ENCODE measurements at places on chromosomes 12 and 14.

DNA sequence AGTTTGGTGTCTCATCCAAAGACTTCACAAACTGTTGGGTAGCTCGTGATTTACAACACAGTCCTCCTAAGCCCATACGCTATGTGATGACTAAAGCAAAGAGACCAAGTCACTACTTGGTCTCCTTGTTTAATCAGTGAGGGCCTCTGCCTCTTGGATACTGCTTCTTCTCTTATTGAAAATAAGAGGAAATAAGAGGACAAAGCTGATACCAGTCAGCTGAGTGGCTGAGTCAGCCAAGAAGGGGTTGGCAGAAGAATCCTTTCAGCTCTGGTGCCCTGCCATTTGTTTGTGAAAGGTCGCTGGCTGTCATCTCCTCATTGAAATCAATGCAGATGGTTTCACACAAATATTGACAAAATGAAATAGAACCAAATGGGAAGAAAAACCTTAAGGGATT lies 67.5 kb upstream of the SLC35F4 start:
- DNase-seq: no peak

DNA sequence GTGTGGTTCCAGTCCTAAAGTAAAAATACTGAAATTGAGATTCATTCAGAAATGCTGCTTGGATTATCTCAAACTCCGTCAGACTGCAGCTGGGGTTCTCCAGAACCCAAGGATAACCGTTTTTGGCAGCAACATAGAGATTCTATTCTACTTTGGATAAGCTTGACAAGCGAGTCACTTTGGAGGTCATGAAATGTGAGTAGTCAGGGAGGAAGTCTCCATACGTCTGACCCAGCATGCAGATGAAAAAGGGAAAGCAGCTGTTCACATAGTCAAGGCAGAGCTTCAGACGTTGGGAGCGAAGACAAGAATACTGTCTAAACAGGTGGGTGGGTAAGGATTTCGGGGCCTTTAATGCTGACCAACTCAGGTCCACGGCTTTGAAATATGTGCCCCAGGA lies 14.9 kb upstream of the HSP90B1 start:
- no peak for DNase-seq

- DNase-seq: no peak
Measured at GRCh38 chr14:34072921-34073320, 122.0 kb upstream of the EGLN3 start.

DNA sequence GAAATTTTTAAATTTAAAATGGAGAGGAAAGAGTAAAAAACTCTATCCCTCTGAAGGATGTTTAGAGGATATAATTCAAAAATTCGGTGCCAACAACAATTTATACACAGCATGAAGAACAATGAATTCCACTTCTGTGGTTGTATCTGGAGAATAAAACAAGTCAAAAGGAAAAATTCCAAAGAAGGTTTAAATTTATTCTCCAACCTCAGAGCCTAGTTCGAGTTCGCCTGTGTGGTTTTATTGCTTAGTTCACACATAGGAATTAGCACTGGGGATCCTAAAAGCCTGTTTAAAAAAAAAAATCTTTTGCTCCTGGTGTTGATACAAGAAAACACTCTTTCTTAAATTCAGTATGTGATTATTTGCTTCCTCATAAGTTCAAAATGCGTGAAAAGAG lies 79.2 kb downstream of the LLPH start:
- DNase-seq: no peak

DNA sequence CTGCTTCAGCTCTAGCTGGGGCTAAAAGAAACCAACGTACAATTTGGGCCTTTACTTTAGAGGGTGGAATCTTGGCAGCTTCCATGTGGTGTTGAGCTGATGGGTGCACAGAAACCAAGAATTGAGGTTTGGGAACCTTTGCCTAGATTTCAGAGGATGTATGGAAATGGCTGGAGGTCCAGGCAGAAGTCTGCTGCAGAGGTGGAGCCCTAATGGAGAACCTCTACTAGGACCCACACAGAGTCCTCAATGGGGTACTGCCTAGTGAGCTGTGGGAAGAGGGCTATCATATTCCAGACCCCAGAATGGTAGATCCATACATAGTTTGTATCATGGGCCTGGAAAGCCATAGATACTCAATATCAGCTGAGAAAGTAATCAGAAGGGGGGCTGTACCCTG lies 500.4 kb upstream of the ATP2B1 start:
- no peak for DNase-seq

DNA sequence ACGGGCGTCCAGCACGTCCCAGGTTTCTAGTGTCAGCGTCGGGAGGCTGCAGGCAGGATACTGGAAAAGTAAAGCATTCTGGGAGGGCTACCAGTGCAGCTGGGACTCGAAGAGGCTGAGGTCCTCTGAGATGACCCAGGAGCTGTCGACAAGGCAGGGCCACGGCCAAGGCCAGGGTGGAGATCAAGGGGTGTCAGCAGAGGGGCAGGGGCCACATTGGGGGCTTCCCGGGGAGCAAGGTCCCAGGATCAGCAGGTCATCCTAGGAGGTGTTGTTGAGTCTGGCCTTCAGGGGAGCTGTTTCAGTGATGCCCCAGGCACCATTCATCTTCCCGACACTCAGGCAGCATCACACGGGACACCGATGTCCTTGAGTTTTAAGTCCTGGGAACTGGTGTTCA lies 377.8 kb upstream of the SFSWAP start:
- no peak for DNase-seq

DNA sequence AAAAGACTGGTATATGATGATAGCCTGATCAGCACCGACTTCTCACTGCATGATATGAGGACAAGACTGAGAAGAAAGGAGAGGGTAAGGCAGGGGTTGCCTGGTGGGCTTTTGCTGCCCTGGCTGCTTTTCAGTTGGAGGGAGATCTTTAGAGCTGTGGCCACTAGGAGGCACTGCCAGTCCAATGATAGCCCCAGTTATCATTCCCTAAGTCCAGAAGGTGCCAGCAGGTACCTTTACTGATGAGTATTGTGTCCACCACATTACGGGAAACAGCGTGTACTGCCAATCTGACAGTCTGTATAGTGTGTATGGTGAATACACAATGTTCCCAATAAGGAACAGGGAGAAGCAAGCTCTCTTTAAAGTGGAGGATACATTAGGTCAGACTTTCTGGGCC lies 55.8 kb upstream of the CCDC175 start:
- DNase-seq: peak; percentile 24

- no peak for DNase-seq
Measured at GRCh38 chr12:94952325-94952724, 51.2 kb downstream of the NDUFA12 start.

DNA sequence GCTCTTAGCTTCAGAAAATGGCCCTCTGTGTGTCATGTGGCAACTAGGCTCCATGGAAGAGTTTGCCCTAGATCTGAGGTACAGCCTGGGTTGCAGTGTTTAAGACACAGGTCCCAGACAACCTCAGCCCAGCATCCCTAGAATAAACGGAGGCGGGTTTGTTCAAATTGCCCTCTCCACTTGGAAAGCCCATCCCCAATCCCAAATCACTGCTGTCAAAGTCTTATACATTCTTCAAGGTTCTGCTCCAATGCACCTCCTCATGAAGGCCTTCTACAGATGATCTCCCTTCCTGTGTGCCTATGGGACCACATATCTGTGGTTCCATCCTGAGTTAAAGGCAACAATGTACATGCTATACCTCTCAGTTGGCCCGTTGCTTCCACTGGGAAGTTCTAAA lies 289.8 kb downstream of the DPF3 start:
- no peak for DNase-seq

- peak; percentile 60 for DNase-seq
Measured at GRCh38 chr14:69317780-69318179, 57.8 kb downstream of the GALNT16 start.

- DNase-seq: no peak
Measured at GRCh38 chr12:95203487-95204030, 13.7 kb downstream of the FGD6 start.

GRCh38 chr14:60926002-60926401 lies 54.9 kb downstream of the TRMT5 start:
- no peak for DNase-seq

All from CD14-positive monocyte (primary cell).